ENCODE measurements at places on chromosomes 6 and 20.

DNA sequence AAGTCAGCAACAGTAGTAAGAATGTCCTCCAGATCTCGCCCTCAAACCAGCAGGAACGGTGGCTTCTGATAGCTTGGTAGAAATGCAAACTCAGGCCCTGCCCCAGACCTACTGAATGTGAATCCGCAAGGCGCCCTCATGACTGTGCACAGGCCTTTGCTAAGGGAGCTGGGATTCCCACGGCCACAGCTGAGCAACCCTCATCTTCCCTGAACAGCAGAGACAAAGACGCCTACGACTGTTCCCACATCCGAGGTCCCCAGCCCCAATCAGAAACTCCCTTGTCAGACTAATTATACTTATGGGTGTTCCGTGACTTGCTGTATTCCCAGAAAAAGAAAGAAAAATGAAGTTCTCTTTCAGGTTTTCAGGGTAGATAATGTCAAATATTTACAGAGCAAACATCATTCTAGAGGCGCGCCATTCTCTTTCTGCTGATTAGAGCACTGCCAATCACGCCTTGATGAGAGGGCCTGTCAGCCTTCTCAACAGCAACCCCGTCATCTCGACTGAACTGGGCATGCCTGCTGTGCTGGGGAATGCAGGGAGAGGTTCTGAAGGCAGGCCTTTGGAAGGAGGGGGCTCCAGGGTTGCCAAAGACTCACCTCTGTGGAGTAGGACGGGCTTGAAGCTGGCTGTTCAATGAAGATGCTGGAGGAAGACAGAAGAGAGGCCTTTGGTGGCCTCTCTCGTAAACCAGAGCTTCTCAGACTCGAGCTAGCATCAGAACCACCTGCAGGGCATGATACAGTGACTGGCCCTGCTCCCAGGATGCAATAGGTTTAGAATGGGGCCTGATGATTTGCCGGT is 79.9 kb downstream of the ZNF217 start:
- DNase-seq: no peak

GRCh38 chr20:59153355-59153681 is 10.3 kb upstream of the ZNF831 start:
- no peak for DNase-seq

GRCh38 chr6:152094992-152095592 is 287.6 kb downstream of the ESR1 start:
- DNase-seq: peak; percentile 62

DNA sequence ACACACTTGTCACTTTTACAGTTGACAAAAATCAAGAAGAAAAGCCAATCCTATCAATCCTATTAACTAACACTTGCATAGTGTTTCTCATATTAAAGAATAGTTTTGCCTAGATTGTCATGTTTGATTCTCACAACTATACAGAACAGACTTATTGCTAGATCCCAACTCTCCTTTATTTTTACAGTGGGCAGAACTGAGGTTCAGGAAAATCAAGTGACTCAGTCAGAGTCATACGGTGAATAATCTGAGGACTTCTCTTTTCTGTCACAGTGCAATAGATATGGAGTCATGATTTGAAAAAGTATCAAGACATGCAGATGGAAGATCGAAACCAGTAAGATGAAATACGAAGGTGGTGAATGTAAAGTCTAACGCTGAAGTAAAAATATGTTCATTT is 195.1 kb upstream of the CITED2 start:
- no peak for DNase-seq

GRCh38 chr20:38728191-38728781 is 4.0 kb downstream of the SLC32A1 start:
- DNase-seq: no peak

DNA sequence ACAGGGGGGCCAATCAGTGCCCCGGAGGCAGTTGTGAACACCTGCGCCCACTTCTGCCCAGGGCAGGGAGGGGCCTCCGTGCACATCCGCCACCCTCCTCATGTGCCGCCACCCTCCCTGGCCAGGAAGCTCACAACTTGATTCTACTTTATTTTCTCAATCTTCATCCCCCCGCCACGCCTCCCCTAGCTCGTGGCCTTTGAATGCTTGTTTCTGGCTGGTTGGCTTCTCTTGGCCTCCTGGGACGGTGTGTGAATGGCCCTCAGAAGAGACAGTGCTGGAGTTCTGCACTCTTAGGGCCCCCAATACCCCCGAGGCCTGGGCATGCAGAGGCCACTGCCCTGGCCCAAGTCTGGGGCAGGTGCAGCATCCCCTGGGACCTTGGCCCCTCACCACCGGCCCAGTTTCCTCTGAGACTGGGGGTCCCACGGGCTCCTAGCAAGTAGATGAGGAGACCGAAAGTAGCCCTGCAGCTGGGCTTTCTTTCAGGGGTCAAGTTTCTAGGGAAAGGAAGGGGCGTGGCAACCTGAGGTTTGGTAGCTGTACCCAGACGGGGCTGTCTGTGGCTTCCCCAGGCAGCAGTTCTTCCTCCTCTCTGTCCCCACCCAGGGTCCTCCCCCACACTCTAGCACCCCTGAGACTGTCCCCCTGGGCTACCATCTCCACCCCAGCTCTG is 1.3 kb downstream of the RGS19 start:
- peak; percentile 62 for DNase-seq

DNA sequence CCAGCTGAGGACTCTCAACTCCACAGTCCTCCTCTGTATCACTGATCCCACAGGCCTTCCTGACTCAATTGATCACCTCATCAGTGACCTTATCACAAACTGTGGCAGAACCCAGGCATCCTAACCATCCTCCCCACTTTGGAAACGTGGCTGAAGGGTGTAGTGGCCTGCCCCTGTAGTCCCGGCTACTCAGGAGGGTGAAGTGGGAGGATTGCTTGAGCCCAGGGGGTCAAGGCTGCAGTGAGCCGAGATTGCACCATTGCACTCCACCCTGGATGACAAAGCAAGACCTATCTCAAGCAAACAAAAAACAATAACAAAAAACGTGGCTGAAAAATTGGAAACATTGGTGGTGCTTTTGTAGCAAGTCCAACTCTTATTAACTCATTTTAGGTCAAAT is 203.4 kb upstream of the ZNF217 start:
- no peak for DNase-seq

DNA sequence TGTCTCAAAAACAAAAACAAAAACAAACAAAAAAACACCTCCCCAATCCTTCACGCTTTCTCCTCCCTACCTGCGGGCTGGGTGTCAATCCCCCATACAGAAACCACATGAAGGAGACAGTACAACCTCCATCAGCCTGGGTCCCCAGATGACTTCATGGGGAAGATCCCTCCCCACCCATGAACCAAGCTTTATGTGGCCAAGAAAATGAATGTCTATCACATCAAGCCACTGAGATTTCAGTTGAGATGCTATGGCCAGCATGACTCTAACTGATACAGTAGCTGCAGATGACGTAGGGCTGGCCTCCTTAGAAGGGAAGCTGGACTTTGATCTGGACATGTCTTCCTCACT is 21.2 kb upstream of the BNIP5 start:
- no peak for DNase-seq

DNA sequence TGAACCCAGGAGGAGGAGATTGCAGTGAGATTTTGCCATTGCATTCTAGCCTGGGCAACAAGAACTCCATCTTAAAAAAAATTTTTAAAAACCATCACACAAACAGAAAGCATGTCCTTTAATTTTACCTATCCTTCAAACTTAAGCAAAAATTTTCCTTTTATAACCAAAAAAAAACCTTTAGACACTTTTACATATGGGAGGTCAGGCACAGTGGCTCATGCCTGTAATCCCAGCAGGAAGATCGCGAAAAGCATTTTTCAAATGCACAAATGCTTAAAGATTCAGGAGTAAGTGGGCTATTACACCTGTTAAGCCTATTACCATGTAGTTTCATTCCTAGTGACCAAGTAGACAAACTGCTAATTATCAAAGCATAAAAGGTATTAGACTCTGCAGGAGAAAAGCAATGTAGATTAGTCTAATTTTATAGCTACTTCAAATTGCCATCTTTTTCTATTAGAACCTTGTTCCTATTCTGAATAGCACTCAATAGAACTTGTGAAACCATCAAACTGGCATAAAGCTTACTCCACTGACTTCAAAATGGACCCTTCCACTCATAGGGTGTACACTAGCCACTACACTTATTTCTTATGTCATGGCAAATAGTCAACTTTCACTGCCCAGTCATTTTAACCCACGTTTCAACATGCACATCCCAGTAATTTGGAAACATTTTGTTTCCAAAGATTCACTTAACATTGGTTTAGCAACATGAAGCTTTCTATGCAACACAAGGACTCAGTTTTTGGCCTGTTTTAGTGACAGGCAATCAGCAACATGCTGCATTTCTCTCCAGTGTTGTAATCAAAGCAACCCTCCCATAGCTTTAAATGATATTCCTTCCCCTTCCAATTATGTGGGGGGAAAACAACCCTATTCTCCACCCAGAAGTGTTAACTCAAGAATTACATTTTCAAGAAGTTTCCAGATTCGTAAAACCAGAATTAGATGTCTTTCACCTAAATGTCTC is 4.0 kb downstream of the EEF1A1 start:
- DNase-seq: no peak

DNA sequence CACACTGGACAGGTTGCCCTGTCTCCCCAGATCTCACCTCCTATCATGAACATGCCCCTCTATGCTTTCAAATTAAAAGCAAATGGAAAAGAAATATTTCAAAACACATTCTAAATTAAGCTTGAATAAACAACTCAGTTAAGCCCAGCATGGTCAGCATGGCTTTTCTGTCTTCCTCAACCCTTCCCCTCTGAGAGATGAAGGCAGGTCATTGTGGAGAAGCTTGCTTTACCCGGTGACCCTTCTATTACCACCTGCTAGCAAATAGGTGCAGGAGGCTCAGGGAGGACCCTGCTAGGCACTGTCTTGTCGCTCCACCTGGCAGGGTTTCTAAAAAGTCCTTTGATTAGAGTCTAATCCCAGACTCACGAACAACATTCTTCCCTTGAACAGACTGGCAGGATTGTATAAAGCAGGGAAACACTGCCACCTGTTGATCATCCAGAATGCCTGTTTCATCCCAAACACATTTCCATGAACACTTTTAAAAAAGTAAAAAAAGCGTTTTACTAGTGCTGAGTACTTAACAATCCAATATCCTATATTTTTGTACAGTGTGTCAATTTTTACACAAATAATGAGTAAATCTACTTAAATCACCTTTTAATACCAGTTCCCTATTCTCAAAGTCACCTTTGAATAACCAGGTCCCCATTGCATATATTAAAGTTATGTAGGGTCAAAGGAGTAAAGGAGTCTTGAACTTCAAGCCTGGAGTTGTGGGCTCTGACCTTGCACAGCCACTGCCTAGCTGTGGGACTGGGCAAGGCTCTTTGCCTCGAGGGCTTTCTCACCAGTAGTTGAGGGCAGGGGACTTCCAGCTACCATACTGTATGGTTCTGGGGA is 75.5 kb downstream of the GPR6 start:
- peak; percentile 53 for DNase-seq

DNA sequence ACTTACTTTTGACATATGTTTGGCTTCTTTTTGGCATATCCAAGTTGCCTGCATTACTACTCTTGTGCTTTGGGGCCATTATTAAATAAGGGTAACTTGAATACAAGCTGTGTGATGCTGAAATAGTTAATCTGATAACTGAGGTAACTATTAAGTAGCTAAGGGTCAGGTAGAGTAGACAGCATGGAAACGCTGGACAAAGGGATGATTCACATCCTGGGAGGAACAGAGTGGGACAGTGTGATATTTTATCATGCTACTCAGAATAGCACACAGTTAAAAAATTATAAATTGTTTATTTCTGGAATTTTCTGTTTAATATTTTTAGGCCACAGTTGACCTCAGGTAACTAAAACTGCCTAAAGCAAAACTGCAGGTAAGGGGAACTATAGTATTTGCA is 483.9 kb downstream of the RFPL4B start:
- DNase-seq: no peak

DNA sequence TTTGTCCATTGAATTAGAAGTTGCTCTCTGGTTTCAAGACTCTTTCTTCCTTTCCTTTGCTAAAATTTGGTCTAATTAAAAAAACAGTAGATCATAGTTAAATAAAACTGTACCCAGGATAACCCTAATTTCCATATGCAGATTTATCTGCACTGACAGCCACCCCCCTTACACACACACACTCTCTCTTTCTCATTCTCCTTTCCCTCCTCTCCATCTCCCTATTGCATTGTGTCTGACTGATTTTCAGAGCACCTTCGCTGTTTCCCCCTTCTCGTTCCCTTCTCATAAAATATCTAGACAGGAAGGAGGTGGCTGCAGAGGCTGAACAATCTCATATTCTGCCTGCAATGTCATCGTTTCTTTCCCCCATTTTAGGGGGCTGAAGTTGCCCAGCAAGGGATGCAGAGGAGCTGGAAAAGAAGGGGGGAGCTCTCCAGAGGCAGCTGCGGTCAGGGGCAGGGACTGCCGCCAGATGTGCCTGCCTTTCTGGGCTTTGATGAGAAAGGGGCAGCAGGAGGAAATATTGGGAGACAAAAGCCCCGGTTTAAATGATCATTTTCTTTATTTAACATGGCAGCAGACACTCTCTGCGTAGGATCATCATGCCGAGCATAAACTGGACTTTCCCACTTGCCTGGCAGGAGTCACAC is 22.5 kb upstream of the MMS22L start:
- no peak for DNase-seq
